ENCODE measurements at places on chromosomes 1 and 21.

DNA sequence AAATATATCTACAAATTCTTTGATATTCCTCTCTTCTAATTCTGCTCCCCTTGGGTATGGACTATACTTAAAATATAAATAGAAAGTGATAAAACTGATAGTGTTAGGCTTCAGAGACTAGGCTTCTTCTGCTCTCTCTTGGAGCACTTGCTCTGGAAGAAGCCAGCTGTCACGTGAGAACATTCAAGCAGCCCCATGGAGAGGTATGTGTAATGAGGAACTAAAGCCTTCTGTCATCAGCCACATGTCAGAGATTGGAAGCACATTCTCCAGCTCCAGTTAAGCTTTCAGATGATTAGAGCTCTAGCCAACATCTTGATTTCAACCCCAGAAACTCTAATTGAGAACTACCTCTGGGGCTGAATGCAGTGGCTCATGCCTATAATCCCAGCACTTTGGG lies 34.3 kb downstream of the XKR8 start:
- DNase-seq: no peak

GRCh38 chr1:230243583-230244353 lies 176.7 kb downstream of the GALNT2 start:
- no peak for DNase-seq

DNA sequence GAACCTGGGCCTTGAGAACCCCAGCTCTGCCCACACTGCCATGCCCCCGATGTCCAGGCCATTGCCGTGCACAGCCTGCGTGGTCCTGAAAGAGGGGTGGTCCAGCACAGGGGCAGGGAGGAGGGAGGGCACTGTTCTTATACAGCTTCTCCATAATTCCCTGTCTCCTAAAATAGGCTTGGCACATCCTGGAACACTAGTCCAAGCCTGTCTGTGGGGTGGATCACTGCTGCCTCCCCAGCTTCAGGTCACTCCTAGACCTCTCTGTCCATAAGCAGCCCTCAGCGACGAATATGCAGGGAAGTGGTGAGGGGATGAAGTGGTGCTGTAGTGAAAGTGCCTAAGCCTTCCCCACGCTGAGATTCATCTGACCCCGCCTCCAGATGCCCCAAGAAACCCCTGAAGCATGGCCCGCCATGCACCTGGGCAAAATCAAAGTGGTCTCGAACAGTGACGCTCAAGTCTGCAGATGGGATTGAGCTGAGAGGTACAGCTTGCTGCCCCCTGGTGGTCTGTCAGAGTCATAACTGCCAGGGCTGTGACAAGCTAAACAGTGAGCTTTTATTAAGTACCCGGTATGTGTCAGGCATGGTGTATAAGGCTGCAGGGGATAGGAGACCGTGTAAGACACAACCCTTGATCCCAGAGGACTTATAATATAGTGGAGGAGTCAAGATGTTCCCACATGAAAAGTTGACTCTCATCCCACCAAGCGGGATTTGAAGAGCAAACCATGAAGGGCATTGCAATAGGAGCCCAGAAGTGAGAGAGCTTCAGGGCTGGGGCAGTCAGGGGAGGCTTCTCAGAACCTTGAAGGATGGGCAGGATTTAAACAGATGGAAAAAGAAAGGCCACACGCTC lies 66.6 kb downstream of the FAM163A start:
- DNase-seq: peak; percentile 69

DNA sequence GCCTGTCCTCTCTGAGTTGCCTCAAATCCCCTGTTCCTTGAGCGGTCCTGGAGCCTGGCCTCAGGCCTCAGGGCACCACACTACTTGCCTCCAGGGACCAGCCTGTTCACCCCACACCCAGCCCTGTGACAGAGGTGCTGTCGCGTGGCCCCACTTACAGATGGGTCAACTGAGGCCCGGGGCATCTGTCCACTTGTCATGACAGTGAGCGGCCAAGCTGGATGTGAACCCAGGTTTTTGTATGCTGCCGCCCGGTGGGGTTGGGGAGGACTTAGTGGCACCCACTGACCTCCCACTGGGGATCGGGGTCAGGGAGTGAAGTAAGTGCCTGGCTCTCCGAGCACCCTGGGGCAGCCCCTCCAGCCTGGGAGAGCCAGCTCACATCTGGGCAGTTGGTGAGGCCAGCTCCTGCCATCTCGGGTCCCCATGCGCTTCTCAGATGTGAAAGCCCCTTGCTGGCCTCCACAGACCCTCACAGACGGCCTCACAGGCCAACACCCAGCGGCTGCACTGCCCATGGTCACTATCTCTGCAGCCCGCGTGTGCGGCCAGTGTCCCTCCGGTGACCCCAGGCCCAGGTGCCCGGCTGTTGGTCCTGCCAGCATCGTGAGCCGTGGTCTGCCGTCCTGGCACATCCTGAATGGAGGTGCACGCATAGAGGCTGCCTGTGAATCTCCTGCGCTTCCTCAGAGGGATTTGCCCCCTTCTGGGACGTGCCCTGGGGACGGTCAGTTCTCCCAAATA lies 9.3 kb upstream of the FAAP20 start:
- no peak for DNase-seq

- no peak for DNase-seq
Observed at GRCh38 chr21:17542371-17543011, 29.6 kb downstream of the CXADR start.

- DNase-seq: no peak
Observed at GRCh38 chr1:238329671-238330070, 438.9 kb upstream of the ZP4 start.

GRCh38 chr1:11967028-11967547 lies 13.2 kb upstream of the MFN2 start:
- DNase-seq: peak; percentile 74

GRCh38 chr1:212467843-212468482 lies 35.2 kb downstream of the NENF start:
- no peak for DNase-seq

DNA sequence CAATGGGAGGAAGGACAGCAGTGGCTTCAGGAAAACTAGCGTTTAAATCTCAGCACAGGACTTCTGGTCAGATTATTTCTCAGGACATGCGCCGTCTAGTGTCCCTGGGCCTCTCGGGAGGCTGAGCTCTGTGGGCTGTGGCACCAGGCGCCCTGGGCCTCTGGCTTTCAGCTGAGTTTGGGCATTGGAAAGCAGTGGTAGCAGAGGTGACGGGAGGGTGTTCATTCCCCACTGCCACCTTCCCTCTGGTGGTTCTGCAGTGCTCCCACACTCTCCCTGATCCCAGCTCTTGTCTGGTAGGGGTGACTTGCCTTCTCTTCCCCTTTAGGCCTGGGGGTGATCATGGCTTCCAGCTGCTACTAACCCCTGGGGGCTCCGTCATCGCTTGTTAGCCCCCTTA lies 42.2 kb upstream of the USP1 start:
- no peak for DNase-seq

DNA sequence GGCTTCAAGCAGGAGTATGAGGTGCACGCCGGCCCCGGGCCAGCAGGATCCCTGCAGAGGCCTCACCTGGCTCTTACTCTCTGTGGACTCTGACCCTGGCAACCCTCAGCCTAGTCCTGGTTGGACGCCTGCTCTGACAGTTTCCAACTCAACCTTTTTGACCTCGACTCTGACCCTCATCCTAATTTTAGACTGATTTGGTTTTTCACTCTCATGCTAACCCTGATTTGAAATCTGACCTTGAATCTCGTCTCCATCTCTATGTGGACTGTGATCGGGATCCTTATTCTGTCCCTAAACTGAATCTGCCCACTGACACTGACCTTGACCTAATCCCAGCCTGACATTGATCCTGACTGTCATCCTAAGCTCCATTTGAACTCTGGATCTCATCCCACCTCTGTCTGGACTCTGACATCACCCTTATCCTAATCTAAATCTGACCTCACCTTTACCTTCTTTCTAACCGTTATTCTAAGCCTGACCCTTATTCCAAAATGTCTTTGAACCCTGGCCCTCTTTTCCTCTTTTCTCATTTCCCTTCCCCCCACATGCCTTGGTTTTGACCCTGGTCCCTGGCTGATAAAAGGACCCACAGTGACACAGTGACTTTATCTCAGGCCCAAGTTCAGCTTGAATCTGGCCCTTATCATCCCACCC lies 67.8 kb downstream of the PTPRU start:
- DNase-seq: no peak

DNA sequence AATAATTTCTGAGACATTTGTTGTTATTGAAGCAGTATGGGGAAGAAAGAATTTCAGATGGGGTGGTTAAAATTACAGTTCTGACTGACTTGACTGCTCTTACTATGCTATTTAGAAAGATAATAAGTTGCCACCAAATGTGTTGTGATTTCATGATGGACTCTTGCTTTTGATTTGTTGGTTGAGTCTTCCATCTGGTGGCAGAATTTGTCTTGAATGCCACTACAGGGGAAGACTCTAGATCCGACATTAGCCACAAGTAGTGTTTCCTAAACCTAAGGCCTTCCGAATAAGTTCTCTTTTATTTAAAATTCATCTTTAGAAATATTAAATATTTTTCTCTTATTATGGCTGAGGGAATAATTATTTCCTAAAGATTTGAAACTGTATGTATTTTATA lies 190.9 kb upstream of the ADGRL4 start:
- DNase-seq: peak; percentile 21

DNA sequence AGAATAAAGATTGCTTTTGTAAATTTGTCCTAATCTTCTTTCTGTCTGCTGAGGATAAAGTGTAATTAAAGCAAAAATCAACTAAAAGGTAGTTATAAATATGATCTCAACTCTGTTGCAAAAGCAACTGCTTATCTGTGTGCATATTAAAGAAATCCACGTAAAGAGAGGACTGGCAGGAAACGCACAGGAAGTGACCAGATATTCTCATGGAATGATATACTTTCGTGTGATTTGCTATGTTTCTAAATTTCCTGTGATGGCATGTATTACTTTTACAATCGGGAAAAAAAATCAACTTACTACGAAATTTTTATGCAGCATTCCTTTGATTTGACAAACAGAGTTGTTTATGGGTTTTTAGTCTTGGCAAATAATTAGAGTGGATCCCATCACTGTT lies 75.4 kb downstream of the RGS2 start:
- DNase-seq: no peak

- no peak for DNase-seq
Observed at GRCh38 chr21:35994613-35995012, 65.7 kb downstream of the SETD4 start.

GRCh38 chr1:37765916-37766664 lies 1.2 kb upstream of the EPHA10 start:
- DNase-seq: no peak

DNA sequence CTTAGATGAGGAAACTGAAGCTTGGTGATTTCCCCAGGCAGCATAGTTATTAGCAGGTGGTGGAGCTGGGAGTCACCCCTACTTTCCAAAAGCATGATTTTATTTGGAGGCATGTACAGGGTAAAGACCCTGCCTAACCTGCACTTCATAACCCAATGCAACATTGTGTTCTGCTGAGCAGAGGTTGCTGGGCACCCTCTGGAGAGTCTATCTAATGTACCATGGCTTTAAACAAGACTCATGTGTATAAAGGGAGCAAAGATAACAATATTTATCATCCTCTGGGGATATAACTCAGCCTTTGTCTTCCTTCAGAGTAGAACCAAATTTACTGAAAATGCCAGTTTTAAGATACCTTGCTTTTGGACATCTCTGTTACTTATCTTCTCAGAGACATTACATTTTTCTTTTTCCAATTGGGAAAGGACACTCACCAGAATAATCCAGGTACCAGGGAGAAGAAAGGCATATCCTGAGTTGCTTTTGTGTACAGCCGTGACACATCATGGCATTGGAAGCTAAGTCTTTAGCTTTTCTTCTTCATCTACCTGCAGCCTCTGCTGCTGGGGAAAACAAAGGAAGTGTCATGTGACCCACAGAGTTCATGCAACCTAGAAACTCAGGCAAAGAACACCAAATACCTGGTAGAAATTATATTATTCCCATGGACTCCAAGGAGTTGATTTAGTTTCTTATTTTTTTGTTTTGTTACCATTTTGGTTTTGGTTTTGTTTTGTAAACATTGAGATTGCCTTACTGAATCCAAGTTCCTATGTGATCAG lies 39.6 kb downstream of the ELAVL4 start:
- no peak for DNase-seq

DNA sequence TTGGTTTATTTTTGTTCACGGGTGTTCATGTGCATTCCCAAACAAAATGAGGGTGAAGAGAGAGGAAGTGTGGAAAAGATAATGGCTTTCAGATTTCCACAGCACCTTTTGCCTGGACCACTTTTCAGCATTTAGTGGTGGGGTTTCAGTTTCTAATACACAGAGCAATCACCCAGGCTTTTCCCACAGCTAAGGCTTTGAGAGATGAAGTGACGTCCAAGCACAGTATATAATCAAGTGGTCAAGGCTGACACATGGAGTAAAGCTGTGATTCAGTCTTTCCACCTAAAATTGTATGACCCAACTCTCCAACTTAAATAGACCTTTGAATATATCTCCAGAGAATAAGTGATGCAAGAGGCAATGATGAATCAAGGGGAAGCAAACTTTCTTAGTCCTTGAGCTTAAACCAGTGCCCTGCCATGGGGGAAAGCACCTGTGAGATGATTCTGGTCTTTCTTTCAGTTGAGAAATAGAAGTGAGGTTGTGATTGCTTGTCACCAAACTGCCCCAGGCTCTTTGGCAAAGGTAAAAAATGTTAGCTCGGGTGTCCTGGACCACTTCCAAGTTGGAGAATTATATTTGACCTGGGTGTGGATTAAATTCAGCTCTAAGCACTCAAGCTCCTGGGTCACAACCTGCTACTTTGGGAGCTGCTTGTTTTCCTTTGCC lies 2.4 kb upstream of the PIK3R3 start:
- DNase-seq: no peak

GRCh38 chr1:184219414-184219813 lies 167.4 kb upstream of the C1orf21 start:
- DNase-seq: no peak

DNA sequence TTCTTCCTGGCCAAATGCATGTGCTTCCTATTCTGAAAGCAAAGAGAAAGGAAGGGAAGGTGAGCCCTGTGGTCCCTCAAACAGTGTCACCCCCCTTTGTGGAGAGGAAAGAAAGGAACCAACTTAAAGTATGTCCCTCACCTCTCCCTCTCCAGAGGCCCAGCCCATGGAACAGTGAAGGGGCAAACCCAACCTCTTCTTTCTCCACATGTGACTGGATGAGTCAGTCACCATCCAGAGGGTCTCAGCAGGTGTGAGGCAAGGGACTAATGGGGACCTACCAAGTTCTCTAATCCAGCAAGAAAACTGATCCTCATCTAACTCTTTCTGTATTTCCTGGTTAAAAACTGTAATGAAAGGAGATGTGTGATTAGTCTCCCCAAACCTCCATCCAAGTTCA lies 145.7 kb downstream of the EDEM3 start:
- no peak for DNase-seq

GRCh38 chr1:86062453-86062852 lies 94.1 kb downstream of the COL24A1 start:
- DNase-seq: no peak

GRCh38 chr1:237527761-237528160 lies 363.0 kb downstream of the ZP4 start:
- no peak for DNase-seq

DNA sequence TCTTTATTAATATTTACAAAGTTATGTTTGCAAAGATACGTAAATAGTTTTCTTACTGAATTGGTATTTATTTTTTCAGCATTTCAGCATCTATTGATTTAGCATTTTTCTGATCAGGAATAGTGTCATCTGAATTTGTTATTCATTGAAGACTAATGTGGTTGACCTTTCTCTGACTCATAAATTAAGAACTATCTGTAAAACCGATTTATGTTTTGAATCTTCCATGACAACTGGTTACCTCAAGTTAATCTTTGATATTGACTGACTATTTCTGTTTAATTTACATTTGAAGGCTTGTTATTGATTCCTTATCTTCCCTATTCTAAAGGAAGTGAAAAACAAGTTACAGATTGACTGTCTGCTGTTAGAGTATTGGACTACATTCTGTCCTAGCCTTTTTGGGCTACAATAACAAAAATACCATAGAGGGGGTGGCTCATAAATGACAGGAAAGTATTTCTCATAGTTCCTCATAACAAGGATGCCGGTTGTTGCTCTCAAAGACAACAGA lies 1131.4 kb downstream of the PLA2G4A start:
- DNase-seq: no peak
